ENCODE measurements at places on chromosomes 2 and 18.

- no peak for DNase-seq
Observed at GRCh38 chr2:85601771-85602475, 575 bp downstream of the TMEM150A start.

- no peak for DNase-seq
Observed at GRCh38 chr2:66888791-66889631, 454.1 kb downstream of the MEIS1 start.

DNA sequence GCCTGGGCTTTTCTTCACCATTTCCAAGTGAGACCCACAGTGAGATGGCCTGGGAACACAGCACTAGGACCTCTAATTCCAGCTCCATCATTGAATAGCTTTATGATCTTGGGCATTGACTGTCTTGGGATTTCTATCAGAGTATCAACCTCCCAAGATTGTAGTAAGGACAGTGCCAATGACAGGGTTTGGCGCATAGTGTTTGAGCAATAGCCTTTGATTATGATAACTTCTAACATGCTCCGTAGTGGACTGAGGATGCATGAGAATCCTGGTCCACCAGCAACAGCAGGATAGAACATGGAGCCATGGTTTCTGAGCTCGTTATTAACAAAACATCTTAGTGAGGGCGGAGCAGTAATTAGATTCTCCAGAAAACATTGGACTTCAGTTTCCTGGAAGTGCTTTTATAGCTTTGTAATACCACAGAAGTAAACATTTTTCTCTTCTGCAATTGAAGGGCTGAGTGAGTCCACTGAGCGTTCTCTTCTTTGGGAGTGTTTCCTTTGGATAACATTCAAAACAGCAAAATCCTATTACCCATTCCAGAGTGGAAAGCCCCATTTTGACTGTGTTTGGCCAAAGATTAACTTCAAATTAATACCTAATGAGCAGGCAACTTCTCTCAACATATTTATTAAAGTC is 63.7 kb downstream of the IL1R2 start:
- no peak for DNase-seq

DNA sequence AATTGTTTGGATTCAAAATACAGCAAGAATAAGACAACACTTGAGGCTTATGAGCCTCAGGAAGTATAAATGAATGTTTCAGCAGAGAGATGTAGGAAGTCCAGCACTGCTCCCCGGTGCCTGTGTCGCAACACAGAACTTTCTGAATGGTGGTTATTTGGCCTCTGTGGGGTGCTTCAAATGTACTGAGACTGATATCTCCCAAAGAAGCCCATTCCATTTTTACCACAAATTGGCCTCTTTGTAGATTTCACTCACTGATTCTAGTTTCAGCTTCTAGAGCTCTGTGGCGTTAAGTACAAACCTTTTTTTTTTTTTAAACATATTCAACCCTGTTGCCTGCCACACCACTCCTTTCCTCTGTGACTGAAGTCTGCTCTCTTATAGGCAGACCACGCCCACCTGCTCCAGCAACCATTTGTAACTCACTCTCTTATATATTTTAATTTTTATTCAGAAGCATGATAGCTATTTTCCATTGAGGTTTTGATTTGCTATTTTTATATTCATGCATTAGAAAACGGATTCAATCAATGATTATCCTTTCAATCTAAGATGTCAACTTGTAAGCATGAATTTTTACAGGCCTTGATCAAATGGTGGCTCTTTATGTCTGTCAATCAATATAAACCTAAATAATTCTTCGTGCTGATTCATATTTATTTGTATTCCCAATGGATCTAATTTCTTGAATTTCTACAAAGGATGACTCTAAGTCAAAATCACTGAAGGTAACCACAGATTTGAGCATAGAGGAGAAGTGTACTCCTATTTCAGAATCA is 277.1 kb upstream of the CCDC68 start:
- no peak for DNase-seq

- no peak for DNase-seq
Observed at GRCh38 chr2:54402350-54402749, 53.8 kb upstream of the SPTBN1 start.

DNA sequence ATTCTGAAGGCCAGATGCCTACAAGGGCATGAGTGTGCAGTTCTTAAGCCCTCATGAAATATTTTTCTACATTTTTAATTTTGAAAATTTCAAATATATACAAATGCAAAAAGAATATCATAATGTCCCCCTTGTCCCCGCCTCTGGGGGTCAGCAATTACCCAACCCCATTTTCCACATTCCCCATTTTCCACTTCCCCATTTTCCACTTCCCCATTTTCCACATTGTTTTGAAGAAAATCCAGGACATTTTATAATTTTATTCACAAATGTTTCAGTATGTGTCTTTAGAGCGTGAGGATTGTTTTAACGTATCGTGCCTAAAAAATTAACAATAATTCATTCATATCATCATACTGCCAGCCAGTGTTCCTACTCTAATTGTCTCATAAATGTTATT is 403.6 kb upstream of the RAB6C start:
- no peak for DNase-seq
